ENCODE measurements at places on chromosomes 4 and X.

GRCh38 chrX:11666164-11666563 lies 444 bp upstream of the ARHGAP6 start:
- DNase-seq, result no peak

- DNase-seq, result no peak
These were observed 33.5 kb upstream of the REST start for GRCh38 chr4:56874166-56874565.

- no peak for DNase-seq
These were observed 234.8 kb downstream of the IL15 start for GRCh38 chr4:141871086-141871770.

GRCh38 chrX:23435575-23435974 lies 100.9 kb downstream of the PTCHD1 start:
- no peak for DNase-seq

All from RKO (cell line).